Activated naive CD4-positive, alpha-beta T cell (primary cell): ENCODE measurements at places on chromosomes 6 and 20.

DNA sequence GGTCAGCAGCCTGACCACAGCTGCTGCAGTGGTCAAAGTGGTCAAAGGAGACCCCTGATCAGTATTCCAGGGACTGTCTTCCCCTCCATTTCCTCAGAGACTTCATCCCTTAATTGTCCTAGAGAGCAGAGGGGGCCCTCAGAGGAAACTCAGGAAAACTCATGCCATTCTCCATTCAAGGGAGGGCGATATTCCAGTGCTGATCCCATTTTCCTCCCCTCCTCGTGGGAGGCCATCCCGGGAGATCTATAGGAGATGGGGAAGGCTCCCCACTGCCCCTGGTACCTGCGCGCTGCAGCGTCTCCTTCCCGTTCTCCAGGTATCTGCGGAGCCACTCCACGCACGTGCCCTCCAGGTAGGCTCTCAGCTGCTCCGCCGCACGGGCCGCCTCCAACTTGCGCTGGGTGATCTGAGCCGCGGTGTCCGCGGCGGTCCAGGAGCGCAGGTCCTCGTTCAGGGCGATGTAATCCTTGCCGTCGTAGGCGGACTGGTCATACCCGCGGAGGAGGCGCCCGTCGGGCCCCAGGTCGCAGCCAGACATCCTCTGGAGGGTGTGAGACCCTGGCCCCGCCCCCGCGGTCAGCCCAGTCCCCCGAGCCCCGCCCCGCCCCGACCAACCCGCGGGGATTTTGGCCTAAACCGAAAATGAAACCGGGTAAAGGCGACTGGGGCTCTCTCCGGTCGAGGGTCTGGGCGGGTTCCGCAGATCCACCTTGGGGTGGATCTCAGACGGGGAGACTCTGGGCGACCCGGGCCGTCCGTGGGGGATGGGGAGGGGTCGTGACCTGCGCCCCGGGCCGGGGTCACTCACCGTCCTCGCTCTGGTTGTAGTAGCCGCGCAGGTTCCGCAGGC is 878 bp downstream of the HLA-C start:
- DNase-seq = no peak

- no peak for DNase-seq
Observed at GRCh38 chr20:2402271-2402980, 21.7 kb downstream of the TGM6 start.

- DNase-seq = no peak
Observed at GRCh38 chr6:156348849-156349248, 428.3 kb upstream of the ARID1B start.

- no peak for DNase-seq
Observed at GRCh38 chr6:153145591-153145990, 14.5 kb upstream of the RGS17 start.

DNA sequence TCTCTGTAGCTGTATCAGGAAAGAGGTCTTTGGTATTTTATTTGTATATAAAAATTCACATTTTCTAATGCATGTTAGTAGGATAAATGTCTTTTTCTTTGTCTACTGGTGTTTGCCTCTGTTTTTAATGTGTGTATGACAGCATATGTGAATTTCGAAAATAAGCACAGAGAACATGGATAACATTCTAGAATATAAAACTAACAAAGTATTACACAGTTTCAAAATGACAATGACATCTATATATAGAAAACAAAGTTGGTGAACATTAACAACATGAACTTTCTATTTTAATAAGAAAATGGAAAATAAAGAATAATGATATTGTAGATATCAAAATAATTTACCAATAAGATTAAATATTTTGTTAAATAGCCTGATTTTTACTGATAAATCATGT is 608.0 kb downstream of the COL12A1 start:
- no peak for DNase-seq

GRCh38 chr20:47230811-47231256 is 125.7 kb downstream of the ZMYND8 start:
- no peak for DNase-seq

DNA sequence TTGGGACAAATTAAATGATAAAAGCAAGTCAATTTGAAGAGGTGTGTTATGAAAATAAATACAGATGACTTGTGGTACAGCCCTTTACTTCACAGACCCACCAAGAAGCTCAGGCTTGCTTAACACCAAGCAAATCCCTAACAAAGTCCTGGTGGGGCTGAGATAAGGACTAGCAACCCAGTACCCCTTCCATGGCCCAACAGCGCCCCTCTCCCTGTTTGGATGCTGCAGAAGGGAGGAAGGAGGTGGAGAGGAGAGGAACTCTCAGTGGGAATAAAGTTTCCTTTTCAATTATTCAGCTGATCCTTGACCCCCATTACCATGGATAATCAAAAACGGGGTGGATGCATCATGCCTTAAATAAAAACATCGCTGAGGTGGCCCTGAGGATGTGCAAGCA is 4.5 kb upstream of the ZNF831 start:
- no peak for DNase-seq

DNA sequence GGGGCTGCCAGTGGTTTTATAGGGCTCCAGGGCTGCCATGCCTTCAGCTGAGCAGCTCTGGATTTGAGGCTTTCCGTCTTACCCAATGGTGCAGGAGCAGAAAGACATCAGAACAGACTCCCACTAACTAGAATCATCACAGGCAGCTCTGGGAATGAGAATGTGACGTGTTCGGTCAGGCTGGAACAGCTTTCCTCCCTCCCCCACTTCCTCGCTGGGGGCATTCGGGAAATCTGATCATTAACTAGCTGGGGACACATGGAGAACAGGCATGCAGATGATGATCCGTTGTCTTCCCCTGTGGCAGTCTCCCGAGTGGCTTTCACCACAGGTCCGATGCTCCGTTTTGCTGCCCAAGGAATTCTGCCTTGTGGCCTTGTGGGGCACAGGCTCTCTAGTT is 5.5 kb upstream of the MTG2 start:
- no peak for DNase-seq

DNA sequence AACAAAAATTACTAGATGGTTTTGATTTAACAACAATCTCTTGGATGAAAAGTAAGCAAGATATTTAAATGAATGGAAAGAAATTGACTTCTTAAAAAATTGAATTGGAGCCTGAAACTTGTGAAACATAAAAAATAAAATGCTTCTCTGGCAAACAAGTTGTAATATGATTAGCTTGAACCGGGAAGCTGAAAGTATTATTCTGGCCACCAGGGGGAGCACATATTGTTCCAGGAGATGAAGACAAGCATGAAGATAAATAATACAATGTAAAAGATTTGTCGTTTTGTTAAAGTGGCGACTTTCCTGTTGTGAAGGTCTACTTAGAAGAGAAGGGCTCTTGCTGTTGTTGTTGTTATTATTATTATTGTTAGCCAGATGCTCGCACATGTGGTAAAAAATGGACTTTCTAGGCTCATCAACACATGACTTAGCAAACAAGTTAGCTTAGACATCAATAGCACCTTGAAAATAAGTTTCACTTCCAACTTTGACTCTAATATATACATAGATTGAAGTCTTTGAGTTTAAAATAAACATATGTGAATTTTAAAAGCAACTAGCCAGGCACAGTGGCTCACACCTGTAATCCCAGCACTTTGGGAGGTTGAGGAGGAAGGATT is 14.2 kb downstream of the PAX1 start:
- no peak for DNase-seq

DNA sequence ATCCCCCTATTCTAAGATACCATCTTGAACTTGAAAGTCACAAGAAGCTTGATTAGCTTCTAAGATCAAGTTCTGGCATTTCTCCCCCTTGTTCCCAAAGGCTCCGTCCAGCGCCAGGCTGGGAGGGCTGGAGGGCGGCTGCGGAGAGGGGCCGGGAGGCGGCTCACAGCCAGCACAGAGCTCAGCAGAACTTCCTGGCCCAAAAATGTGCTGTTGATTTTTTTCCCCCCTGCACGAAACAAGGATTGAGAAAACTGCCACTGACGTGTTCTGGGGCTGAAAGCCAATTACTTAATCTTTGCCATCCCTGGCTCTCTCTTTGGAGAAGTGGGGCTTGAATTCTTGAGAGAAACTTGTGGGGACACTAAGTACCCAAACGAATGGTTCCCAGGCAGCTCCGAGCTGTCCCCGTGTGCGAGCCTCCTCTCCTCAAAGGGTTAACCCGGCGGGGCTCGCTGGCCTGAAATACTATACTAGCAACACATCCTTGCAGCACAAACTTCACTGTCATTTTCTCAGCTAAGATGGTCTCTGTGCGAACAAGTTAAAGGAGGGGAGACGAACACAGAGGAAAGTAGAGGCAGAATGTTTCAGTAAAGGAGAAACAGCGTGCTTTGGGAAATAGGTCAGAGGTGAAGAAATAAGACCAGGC is 452 bp downstream of the TRAF3IP2 start:
- DNase-seq = no peak

GRCh38 chr6:31859923-31860322 is 2.7 kb downstream of the NEU1 start:
- no peak for DNase-seq

DNA sequence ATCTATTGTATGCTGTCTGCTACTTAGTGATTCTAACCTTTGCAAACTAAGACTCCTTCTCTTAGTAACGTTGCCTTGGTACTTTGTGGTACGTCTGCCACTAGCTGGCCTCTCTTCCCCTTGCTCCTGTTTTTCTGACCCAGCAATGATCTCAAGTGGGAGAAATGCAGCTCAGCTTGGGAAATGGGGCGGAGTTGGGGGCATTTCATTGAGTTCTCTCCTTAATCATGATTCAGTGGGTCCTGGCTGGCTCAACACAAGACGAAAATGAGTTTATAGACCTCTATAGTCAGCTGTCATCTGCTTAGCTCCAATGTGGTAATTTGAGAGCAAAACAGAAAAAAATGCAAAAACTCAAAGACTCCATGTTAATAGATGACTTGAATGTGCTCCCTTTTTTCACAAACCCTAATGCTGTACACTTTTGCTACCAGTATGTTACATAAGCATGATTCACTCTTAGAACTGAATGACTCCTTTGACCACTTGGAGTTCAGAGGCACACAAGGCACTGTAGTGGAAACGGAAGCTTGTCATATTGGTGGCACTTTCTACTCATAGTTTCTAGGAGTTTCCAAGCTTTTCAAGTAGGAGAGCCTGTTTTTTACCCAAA is 55.3 kb upstream of the SOX4 start:
- no peak for DNase-seq

DNA sequence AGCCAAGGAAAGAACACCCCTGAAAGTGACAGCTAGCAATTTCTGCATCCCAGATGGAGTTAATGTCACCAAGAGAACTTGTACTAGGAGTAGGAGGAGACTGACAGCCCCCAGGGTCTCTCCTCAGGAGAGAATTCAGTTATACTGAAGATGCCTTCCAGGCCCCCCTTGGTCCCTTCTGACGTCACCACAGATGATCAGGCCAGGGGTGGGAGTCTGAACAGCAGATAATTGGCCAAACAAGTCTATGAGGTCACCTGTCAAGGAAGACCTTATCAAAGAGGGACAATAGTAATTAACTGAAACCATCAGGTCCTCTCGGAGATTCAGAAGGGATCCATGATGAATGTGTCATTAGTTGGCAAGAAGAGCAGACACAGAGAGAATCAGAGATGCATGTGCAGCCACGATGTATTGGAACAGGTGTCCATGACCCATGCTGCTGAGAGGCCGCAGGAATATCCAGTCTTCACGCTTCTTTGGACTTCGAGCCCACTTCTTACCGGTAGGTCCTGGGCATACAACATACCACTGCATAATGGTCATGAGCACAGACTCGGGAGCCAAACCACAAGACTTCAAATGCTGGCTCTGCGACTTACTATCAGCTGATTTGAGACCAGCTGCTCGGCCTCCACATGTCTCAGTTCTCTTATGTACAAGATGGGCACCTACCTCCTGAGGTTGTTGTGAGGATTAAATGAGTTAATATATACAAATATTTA is 10.2 kb downstream of the TRIM10 start:
- DNase-seq = no peak

GRCh38 chr20:19786311-19786710 is 28.3 kb downstream of the RIN2 start:
- DNase-seq = no peak

DNA sequence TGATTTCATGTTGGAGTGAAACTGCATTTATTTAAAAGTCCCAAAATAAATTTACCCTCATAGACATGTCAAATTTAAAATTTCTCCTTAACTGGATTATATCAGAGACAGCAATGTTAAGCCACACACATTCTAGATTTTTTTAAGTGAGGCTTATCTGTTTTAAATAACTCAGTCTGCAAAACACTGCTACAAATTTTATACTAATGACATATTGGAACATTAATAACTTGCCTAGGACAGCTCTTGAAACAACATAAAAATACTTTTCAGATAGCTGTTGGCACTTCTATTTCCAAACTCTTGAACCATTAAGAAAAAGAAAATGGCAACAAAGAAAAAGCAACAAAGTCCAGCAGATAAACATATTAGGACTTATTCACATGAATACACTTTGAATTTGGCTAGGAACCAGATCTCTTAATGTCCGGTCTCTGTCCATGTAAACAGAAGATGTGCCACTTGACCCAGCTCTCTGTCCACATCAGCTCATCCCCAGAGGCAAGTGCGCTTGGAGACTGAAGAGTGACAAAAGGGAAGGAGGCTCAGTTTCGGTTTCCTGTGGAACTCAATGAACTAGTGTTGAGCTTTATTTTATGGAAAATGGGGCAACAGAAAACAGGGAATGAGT is 219.3 kb upstream of the THBS2 start:
- no peak for DNase-seq

DNA sequence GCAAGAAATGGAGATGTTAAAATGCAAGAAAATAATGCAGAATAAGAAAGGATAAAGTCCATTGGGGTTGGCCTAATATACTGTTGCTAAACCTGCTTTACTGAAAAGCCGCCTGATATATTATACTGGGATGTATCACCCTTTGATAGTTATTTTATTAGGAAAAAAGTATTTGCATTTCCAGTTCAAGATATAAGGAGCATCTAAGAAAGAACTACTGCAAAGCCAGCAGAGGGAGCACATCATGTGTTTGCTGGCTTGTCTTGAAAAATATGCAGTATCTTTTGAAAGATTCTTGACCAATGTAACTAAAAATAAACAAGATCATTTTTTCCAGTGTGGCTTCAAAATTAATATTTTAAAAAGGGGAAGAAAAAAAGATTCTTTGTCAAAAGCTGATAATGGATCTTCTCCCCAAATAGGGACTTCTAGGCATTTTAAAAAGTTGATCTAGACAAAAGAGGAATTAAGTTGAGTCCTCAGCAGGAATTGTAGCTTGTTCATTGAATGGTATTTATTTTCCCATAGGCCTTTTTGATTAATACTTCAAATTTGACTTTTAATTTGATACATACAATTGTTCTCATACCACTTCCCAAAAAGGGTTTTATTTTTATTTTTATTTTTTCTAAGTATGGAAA is 214.9 kb downstream of the ZFAND3 start:
- no peak for DNase-seq

GRCh38 chr20:50121858-50122271 is 8.9 kb upstream of the UBE2V1 start:
- DNase-seq = no peak

DNA sequence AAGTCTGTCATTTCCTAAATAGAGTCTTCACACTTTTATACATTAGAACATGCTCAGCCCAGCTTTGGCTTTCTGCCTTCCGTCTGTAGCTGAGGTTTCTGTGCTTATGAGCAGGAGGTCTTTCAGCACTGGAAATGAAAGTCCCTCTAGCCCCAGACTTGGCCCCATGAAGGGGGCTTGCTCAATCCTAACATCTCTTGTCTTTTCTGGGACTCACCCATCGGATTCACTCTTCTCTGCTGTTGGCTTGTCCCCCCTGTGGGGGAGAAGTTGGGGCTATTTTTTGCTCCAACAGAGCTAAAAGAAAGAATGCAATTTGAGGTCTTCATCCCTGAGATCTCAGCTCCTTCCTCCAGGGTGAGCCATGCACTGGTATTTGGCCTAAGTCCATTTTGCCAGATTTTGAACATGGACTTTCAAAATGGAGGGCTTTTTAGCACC is 177.7 kb downstream of the MRPL14 start:
- no peak for DNase-seq
